ENCODE measurements at places on chromosomes 4 and X.

DNA sequence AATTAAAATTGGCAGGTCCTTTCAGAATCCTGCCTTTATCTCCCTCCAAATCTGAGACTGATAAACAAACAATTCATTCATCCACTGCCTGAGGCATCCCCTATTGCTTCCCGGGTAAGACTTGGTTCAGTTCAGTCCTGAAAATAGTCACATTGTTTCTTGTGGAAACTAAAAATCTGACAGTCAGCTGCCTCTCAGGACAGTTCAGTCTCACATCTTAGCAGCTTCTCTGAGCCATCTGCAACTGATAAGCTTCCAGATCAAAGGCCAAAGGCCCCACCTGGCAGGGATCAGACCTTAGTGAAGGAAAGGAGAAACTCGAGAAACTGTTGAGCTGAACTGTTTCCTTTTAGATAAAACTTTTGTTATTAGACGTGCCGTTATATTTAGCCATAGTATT, 264.5 kb downstream of the IL15 start:
- DNase-seq: no peak

GRCh38 chrX:53398216-53398615, 24.2 kb downstream of the SMC1A start:
- no peak for DNase-seq

DNA sequence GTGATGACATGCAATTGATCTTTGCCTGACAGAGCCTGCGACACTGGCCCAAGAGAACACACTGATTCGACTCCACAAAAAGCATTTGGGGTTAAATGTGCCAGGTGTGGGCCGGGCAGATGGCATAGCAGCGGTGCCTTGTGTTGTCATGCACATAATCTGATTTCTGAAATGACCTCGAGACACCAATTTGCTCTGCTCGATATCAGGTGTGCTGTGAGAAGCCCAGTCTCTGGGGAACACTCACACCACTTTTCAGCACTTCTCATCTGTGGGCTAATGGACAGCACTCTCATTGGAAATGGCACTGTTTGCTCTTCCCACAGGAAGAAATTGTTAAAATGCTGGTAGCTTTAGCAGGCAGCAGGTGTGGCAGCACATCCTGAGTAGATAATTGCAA, 738.3 kb upstream of the TENM3 start:
- no peak for DNase-seq

DNA sequence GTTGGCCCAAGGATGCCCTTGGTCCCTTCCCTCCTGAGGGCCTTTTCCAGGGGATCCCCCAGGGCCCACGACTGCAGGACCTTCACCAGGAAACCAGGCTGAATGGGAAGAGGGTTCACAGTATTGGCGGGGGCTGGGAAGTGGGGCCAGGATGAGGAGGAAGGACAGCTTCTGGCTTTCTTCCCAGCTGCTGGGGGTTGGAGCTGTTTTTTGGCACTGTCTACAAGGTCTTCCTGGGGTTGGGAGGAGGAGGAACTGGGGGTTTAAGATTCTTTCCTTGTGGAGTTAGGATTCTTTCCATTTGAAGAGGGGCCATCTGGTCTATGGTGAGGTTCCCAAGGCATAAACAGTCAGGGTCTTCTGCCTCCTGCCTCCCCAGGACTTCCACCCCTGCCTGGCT, 64.8 kb downstream of the KIF4A start:
- DNase-seq: no peak

- DNase-seq: no peak
Observed at GRCh38 chr4:151760002-151760401, 805 bp downstream of the GATB start.

- DNase-seq: no peak
Observed at GRCh38 chr4:15953625-15954024, 9.3 kb downstream of the FGFBP2 start.

- no peak for DNase-seq
Observed at GRCh38 chrX:37955273-37955672, 51.1 kb upstream of the SYTL5 start.

GRCh38 chr4:176207839-176208238, 12.5 kb upstream of the SPATA4 start:
- DNase-seq: no peak

- DNase-seq: no peak
Observed at GRCh38 chr4:81606801-81607501, 135.2 kb upstream of the RASGEF1B start.

- DNase-seq: no peak
Observed at GRCh38 chr4:137700072-137700471, 167.8 kb upstream of the PCDH18 start.

DNA sequence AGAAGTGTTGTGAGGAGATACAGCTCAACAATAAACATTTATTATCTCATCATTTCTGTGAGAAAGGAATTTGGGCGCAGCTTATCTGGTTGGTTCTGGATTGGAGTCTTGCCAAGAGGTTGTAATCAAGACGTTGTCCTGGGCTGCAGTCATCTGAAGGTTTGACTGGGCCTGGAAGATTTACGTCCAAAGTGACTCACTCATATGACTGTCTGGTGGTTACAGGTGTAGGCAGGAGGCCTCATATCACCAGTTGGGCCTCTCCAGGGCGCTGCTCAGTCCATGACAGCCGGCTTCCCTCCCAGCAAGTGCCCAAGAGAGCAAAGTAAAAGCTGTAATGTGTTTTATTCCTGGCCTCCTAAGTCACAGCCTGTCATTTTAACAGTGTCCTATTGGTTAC, 106.3 kb downstream of the USP46 start:
- DNase-seq: no peak

DNA sequence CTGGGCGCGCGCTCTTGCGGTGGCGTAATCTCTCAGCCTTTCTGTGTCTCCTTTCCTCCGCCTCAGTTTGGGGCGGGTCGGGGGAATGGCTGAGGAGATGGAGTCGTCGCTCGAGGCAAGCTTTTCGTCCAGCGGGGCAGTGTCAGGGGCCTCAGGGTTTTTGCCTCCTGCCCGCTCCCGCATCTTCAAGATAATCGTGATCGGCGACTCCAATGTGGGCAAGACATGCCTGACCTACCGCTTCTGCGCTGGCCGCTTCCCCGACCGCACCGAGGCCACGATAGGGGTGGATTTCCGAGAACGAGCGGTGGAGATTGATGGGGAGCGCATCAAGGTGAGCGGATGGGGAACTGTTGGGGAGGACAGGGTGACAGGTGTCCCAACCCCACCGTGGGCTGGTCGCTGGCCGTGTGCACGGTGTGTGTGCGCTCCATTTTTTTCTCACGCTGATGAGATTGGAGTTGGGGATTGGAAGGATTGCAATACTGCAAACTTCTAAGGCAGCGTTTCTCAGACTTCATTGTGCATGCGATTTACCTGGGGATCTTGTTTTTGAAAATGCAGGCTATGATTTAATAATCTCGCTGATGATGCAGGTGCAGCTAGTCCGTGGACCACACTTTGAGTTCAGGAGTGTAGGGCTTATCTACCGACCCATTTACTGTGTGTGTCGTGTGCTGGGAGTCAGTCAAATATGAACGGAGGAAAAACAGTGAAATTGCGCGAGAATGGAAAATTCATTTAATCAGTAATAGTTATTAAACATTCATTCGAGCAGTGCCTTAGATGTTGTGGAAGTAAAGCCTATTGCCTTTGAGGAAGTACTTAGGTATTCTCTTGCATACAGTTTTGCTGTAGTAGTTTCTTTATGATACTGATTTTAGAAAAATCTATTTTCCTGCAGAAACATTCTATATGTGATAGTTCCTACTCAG, at the start of gene RAB33B:
Gene RAB33B (plus strand): TSS at position 11 of the 935 bp plus-strand sequence. CDS start 75 bp downstream, at position 86.
- no peak for DNase-seq

- DNase-seq: no peak
Observed at GRCh38 chrX:12885508-12885907, 18.6 kb downstream of the TLR7 start.

GRCh38 chr4:138330531-138330930, 88.4 kb upstream of the SLC7A11 start:
- no peak for DNase-seq

DNA sequence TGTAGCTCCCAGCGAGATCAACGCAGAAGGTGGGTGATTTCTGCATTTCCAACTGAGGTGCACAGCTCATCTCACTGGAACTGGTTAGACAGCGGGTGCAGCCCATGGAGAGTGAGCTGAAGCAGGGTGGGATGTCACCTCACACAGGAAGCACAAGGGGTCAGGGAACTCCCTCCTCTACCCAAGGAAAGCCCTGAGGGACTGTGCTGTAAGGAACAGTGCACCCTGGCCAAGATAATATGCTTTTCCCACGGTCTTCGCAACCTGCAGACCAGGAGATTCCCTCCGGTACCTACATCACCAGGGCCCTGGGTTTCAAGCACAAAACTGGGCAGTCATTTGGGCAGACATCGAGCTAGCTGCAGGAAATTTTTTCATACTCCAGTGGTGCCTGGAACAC, 216.4 kb upstream of the TET2 start:
- DNase-seq: no peak

GRCh38 chr4:5752376-5753184, 41.6 kb downstream of the EVC start:
- DNase-seq: no peak

DNA sequence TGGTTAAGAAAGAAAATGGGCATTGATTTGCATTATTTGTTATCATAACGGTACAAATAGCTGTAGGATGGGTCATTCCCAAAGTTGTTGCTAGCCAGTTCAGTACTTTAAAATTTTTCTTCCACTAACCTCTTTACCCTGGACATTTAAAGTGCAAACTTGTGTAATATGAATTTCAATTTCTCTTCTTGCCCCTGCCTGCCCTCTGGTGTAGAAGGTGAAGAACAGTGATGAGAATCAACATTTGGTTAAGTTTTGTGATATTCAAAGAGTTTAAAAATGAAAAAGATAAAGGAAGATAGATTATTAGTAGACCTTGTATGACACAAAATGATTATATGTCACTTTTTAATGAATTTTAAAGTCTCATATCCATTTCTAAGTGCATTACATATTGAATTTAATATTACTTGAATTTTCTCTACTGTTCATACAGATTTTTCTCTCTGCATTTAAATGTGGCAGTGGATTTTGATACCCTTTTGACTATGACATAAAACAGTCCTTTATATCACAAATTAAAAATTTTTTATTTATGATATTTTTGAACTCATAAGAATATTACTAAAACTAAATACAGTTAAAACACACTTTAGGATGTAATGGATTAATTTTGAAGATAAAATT, 337.7 kb downstream of the BMPR1B start:
- DNase-seq: no peak

- DNase-seq: no peak
Observed at GRCh38 chr4:151860561-151861093, 99.8 kb upstream of the GATB start.
